ENCODE measurements at places on chromosomes 3 and 15.

GRCh38 chr3:48047841-48048464 is 31.7 kb upstream of the MAP4 start:
- no peak for DNase-seq

GRCh38 chr15:80559320-80559693 is 135.8 kb upstream of the ABHD17C start:
- no peak for DNase-seq

- DNase-seq = no peak
Measured at GRCh38 chr15:64349375-64349774, 6.6 kb downstream of the CSNK1G1 start.

DNA sequence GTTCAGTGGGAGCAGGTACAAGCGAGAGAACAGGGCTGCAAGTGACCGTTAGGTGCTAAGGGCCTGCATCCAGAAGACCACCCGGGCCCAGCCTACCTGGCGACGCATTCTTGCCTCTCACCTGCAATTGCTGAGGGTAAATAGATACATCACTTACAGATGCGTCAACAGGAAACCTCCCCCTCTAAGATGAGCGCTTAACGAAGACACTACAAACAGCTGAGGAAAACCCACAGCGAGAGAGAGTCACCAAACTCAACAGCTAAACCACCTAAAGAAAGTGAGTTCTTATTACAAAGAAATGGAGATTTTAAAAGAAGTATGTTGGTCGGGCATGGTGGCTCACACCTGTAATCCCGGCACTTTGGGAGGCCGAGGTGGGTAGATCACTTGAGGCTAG is 157.9 kb downstream of the CHSY1 start:
- no peak for DNase-seq

DNA sequence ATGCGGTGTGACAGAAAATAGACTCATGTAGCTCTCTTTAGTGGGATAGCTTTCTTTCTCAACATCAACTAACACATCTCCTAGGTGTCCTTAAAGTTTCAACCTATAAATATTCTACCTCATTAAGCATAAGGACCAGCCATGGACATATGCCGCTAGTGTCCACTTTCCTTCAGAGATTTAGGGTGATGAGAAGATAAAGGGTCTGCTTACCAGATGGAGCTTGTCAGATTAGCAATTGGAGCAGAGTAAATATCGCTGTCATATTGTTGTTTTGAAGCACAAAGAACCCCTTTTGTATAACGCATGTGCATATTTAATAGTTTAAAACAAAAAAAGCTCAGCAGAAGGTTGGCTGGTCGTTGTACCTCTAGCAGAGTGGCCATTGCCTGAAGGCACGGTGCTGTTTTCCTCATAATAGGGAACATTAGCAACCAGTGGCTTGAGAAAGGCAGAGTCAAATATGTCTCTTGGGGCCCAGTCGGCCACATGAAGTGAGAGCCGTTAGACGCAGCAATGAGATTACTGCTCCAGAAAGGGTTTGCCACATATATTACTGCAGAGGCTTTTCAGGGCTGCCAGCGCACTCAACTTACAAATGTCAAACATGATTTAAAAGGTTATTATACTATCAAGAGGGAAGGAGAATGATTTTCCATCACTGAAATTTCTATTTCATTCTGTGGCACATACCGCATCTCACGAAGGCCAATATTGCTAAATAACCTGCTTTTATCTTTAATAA is 264.2 kb downstream of the ROBO2 start:
- no peak for DNase-seq

All from right renal pelvis (tissue), 4 donors.